Temporal lobe (tissue), 4 donors: ENCODE measurements at places on chromosomes 6 and 20. TPM values are rescaled to one million over a fixed set of nuclear protein-coding genes. Genes with fewer than 3 reads are reported as not detected.

Gene IMPG1
- not detected for total RNA-seq

Gene OTOR
- under 0.01 TPM for total RNA-seq

Gene GRM4
- 3.7 TPM for total RNA-seq

Gene TFAP2D
- 0.49 TPM for total RNA-seq

Gene TMEM74B
- total RNA-seq: 12.5 TPM

Gene SUN5
- total RNA-seq: not detected

Gene TAPBP
- total RNA-seq: 17.5 TPM

Gene CLVS2
- total RNA-seq: 43.3 TPM

Gene ZSCAN23
- total RNA-seq: 10.8 TPM

Gene ALDH5A1
- total RNA-seq: 17.2 TPM

Gene NHLRC1
- total RNA-seq: 1.2 TPM

Gene PI3
- total RNA-seq: not detected

Gene TFAP2A
- total RNA-seq: 0.25 TPM

Gene ETV7
- total RNA-seq: not detected

Gene ARMH2
- total RNA-seq: not detected

Gene BPI
- total RNA-seq: 0.25 TPM

Gene CFB
- 0.49 TPM for total RNA-seq
